ENCODE measurements at places on chromosomes 11 and 22.

DNA sequence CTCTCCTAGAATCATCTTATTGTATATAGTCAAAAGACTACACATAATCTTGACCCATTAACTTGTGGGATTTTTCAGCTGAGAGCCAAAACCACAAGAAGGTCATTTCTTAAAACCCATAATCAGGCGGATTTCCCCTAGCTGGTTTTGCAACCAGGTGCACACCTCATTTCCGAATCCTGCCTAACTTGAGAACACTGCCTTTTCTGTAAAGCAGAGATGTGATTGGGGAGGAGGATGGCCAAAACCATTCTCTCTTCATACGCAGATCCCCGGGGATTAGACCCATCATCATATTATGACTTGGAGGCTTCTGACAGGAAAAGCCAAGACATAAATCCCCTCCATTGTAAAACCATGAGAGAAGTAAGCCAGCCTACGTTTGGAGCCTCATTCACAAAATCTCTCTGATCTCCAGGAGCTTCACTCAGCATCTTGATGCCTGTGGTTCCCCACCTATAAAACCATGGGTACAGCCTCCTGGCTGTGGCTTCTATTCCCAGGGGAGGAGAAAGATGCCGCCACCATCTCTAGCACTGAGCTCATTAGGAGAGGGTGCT lies 191.3 kb downstream of the KIF18A start:
- no peak for DNase-seq

DNA sequence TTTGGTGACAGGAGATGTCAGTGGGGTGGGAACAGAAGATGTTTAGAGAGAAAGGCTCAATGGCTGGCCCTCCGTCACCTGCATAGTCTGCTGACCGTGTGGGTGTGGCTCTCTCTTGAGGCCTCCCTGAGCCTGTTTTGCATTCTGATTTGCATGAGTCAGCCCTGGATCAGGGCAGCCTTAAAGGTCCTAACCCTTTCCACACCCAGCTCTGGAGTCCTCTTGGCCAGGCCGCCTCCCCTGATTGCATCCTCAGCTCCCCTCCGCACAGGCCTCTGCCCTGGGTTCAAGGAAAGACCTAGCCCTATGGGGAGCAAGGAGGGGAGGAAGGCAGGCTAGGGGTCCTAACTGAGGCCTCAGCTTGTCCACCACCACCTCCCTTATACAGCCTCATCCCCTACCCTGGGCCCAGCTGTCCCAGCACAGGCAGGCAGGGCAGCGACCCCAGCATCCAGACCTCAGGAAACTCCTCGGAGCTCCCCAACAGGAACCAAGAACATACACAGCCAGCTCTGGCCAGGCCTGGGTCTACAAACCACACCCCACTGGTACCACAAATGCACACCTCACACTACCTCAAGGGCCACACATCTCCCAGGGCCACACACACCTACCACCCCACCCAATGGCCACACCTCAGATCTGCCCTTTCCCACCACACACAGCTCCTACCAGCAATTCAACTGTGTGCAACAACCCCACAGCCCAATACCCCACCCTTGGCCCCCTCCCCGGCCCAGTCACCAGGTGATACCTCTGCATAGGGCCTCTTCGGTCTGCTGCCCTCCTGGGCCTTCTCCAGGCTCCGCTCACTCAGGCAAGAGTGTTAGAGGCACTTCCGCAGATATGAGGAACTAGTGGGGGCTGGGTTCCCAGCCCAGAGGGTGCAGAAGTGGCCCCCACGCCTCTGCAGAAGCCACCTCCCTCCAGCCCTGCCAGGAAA lies 13.7 kb downstream of the ARAP1 start:
- DNase-seq, result no peak

DNA sequence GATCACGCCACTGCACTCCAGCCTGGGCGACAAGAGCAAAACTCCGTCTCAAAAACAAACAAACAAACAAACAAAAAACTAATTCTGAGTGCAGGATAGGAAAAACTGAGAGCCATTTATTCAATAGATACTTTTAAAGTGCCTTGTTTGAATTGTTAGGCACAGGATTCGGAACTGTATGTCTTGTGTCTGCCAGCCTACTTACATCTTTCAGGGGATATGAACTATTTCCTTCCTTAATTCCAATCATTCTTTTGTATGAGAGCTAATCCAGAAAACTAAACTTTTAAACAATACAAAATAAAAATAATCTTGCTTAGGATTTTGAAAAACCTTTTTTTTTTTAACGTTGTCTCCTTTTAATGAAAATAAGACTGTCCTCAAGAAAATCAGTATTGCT lies 12.6 kb downstream of the UVRAG start:
- DNase-seq, result no peak

- no peak for DNase-seq
These were observed 1486.7 kb downstream of the FAM181B start for GRCh38 chr11:81246941-81247340.

DNA sequence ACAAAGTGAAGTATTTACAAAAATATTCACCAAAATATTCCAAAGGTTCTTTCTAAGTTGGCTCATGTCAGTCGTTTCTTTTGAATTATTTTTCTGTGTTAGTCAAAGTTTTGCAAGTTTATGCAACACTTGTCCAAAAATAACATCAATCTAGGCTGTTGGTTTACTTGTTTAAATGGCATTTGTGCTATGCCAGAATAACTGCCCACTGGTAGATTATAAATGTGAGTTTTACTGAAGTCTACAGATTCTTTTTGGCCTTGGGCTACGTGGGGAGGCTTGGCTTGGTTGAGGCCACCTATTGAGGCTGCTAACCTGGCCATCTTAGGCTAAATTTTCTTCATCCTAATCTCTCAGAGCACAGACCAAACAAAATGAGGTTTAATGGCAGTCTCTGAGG lies 1091.9 kb upstream of the RAG2 start:
- DNase-seq, result no peak
